ENCODE measurements at places on chromosomes 2 and 18. TPM values are rescaled to one million over a fixed set of nuclear protein-coding genes. Genes with fewer than 3 reads are reported as not detected.

Gene HDHD2
- total RNA-seq: 15.5 TPM

Gene LIMS3
- total RNA-seq: 0.17 TPM

Gene LBX2
- total RNA-seq: 1.6 TPM

Gene RBFA
- 40.5 TPM for total RNA-seq

Gene SPDYA
- total RNA-seq: 0.12 TPM

Gene GPR155
- total RNA-seq: 2.5 TPM

Gene ADCYAP1
- 0.98 TPM for total RNA-seq

Gene TSPYL6
- total RNA-seq: not detected
